ENCODE measurements at places on chromosomes 3 and 15. TPM values are rescaled to one million over a fixed set of nuclear protein-coding genes. Genes with fewer than 3 reads are reported as not detected.

DNA sequence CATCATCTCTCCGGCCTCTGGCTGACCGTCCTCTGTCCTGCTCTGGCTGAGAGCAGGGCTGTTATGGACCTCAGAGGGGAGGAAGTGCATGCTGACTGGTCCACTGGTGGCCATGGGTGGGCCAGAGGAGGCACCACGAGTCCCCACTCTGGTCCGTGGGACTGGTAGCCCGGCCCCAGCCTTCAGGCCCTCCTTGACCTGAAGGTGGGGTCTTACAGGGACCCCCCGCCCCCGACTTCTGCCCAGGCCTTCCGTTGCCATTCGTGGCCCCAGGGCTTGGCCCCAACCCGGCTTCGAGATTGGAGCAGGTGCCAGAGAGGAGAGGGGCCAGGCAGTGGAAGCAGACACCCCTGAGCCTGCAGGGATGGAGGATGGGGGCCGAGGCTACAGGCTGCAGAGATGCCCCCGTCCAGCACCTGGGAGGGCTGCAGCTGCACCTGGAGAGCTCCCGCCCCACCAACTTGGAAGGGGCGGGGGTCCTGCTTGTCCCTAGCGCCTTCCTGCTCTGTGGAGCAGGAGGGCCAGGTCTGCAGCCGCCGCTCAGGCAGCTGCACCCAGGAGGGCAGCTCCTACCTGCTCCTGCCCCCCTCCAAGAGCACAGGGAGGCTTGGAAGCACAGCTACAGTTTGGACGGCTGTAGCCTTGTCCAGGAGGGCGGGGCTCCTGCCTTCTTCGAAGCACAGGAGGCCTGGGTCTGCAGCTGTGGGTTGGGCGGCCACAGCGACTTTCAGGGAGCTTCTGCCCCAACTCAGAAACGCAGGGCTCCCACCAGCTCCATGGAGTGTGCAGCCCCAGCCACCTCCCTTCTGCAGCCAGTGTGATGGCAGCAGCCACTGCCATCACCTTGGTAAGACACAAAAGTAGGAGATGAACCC, 142.5 kb downstream of the KLF13 start:
- no peak for ATAC-seq

- ATAC-seq: no peak
Measured at GRCh38 chr3:184186902-184187207, 856 bp downstream of the ABCF3 start.

GRCh38 chr3:99172736-99173657, 271.5 kb upstream of the DCBLD2 start:
- no peak for ATAC-seq

DNA sequence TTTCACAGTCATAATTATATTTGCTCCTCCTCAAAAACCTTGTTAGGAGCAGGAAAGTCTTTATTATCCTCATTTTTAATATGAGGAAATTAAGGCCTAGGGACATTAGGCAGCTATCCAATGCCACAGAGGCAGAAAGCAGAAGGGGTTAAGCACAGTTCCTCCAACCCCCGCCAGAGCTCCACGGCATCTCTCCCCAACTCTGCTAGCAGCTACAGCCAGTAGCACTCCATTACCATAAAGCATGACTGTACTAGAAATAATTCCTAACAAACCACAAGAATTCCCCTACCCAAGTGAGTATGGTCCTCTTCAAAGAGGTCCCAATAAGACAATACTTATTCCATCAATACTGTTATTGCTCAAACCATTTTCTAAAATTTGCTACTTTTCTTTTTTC, 9.8 kb downstream of the HEG1 start:
- ATAC-seq: no peak

- no peak for ATAC-seq
Measured at GRCh38 chr15:88113613-88114308, 142.8 kb downstream of the NTRK3 start.

- ATAC-seq: no peak
Measured at GRCh38 chr3:137766041-137766875, 2.1 kb downstream of the SOX14 start.

DNA sequence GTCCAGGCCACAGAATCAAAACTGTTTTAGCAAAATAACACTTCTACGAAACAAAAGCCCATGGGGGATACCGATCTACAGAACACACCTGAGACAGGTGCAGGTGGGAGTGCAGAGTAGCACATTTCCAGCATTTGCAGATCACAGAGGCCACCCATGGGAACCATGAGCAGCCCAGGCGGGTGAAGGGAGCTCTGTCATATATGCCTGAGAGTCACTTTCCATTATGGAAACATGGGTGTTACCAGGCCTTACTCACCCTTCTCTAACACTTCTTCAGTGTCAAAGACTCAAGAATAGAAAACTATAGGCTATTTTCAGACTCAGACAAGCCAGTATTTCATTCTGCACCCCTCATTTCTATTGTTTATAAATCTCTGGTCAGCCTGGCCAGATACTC, 3.5 kb downstream of the PLA1A start:
- peak; percentile 60 for ATAC-seq

- no peak for ATAC-seq
Measured at GRCh38 chr3:59535791-59536221, 486.0 kb upstream of the CFAP20DC start.

GRCh38 chr15:87021751-87022150, 942.1 kb downstream of the AGBL1 start:
- no peak for ATAC-seq

DNA sequence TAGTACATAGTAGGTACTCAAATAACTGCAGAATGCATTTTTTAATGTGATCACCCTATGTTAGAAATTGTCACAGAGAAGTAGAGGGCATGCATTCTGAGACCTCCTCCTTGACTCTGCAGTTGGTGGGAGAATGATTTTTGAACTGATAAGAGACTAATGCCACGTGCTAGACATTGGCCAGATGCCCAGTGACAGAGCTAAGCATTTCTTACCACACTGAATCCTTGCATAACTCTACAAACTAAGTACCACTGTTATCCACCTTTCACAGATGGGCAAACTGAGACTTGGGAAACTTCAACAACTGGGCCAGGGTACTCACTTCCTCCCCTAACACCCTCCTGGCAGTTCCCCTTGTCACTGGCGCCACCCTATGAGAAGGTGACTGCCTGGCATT, 33.5 kb upstream of the SPATA12 start:
- no peak for ATAC-seq

GRCh38 chr3:115931581-115931980, 308.3 kb downstream of the GAP43 start:
- no peak for ATAC-seq

GRCh38 chr15:88470625-88471372, 3.3 kb downstream of the MRPS11 start:
- no peak for ATAC-seq

DNA sequence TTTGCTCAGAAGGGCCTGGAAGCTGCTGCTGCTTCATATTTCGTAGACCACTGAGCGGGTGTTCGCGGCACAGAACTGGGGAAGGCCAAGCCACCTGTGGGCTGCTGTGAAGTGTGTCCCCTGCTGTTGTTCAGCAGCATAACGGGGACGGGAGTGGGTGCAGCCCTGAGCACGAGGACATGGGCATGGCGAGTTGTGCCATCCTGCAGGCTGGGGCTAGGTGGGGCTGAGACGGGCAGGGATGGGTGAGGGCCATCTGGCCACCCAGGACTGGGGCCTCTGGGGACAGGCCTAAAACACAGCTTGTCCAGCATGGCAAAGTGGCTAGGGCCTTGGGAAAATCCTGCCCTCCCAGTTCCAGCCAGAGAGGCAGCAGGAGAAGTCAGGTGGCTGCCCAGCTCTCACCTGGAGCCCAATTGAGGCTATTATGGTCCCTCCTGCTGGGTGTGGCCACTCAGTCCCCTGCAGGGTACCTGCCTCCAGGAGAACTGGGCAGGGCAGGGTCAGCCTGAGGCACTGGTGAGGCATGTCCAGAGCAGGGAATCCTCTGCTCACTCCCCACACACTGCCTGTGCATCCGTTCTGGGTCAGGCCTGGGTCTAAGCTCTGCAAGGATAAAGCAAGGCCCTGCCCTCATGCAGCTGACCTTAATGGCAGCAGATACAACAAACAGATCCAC, 29.5 kb downstream of the CFAP100 start:
- ATAC-seq: no peak

GRCh38 chr15:40829115-40829514, 607 bp upstream of the PPP1R14D start:
- ATAC-seq: no peak

DNA sequence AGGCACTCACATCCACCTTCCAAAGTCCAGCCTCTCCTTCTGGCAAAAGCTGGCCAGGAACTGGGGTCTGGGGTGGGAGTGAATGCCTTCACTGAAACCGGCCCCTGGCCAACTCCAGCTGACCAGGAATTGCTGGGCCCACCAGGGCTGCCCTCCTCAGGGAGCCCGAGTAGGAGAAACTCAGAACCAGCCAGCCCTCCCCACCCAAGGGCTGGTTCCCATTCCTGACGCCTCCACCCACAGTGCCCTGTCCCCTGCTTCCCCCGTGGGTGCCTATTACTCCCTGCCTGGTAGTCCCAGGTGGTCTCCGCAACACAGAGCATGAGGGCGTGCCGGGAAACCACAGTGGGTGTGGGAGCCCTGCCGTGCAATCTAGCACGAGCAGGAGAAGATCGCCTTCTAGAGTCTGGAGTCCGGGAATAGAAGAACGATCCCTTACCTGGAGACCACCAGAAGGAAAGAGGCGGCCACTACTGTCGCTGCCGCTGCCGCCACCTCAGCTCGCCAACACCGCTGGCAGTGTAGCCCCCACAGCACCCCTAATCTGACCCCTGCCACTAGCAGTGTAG, 178.8 kb downstream of the POTEB3 start:
- no peak for ATAC-seq

- ATAC-seq: peak; percentile 50
Measured at GRCh38 chr3:61381745-61382392, 130.6 kb upstream of the FHIT start.

DNA sequence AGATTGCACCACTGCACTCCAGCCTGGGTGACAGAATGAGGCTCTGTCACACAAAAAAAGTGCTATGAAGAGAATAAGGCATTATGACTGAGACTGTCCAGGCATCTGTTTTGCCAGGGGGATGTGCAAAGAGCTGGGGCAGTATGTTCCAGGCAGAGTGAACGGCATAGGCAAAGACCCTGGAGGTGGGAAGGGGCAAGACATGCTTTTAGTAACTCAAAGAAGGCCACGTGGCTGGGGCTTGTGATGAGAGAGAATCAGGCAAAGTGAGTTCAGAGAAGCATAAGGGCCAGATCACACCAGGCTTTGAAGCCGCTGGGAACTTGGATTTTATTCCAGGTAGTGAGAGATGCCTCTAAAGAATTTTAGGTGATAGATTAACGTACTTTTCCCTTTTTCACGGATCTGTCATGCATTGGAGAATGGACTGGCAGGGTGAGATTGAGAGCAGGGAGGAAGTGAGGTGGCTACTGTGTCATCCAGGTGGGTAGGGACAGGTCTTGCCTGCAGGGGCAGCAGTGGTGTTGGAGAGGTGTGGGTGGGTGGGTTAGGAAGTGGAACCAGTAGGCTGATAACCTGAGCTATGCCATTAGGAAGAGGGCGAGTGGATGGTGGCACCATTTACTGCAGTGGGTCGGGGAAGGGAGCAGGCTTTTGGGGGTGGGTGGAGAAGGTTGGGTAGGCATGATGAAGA, 31.7 kb downstream of the ATP2B2 start:
- ATAC-seq: no peak

DNA sequence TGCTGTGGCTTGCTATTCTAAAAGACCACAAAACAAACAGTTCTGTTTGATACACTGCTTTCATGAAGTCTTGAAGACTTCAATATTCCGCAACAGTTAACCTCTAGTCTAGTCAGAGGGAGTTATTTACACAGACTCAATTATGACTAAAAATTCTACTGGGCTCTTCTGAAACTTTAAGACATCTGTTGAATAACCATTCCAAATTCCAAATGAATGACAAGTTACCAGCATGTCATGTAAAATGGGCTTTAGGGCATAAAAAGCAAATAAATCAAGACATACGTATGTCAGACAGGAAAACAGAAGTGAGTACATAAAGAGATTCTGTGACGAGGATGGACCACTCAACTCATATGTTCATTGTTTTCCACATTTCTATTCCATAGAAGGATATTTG, 93.9 kb downstream of the PLOD2 start:
- no peak for ATAC-seq

- ATAC-seq: no peak
Measured at GRCh38 chr15:99120050-99120777, 15.3 kb downstream of the SYNM start.

DNA sequence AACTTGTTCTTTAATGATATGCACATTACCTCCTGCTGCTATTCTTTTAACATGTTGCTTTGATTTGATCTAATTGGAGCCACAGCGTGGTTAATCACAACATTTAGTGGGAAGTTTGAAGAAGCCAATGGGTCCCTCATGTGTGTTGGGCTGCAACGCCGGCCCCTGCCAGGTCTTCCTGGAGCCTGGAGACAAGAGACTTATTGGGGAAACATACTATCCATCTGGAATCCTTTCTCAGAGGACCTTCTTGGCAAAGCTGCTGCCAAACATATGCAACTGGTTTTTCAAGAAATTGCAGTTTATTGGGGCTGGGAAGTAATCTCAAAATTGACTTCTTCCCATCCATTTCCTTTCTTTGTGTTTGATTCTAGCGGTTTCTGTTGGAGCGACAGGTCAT, 396.3 kb upstream of the PROK2 start:
- no peak for ATAC-seq

GRCh38 chr15:56919609-56920366, 1.3 kb downstream of the TCF12 start:
- peak; percentile 4 for ATAC-seq

DNA sequence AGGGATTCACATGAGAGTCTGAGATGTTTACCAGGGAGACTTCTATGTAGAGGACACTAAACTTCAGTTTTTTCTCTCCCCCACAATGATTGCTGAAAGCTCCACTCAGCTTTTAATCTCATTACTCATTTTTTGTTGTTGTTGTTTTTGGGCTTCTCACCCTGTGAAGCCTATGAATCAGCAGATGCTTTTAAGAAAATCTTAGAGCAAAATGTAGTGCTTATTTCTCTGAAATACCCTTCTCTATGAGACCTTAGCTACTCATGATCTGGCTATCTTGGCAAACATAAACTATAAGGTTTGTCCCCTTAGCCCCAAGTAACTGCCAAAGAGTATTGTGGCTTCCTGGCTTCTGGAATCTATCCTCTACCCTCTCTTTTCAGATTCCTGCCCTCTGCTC, 537.3 kb downstream of the OCA2 start:
- ATAC-seq: no peak

DNA sequence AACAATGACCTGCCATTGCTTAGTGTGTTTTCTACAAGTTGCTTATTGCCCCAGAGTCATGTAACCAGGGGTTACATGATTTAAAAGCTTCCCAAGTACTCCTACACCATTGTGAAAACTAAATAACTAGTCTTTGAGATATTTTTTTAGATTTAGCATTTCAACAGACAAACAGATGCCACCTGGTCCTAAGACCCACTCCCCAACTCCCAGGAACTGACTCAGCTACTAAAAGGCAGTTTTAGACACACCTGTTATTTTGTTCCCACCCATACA, 28.1 kb upstream of the KBTBD12 start:
- ATAC-seq: no peak

- ATAC-seq: no peak
Measured at GRCh38 chr15:60970246-60971170, 258.6 kb downstream of the RORA start.

The PP2D1 gene
- total RNA-seq: not detected

The GPR62 gene
- total RNA-seq: not detected

The ABHD6 gene
- total RNA-seq: 1.8 TPM

The FEZF2 gene
- total RNA-seq: not detected

The CPA3 gene
- not detected for total RNA-seq

The A4GNT gene
- not detected for total RNA-seq

The FANCD2OS gene
- total RNA-seq: not detected

The CACNA2D2 gene
- total RNA-seq: 5.0 TPM

All from activated T-helper 17 cell treated with anti-CD3 and anti-CD28 coated beads, Interleukin-2, amount 50 U/mL, for 72 hours (primary cell).